ENCODE measurements at places on chromosomes 6 and 20.

DNA sequence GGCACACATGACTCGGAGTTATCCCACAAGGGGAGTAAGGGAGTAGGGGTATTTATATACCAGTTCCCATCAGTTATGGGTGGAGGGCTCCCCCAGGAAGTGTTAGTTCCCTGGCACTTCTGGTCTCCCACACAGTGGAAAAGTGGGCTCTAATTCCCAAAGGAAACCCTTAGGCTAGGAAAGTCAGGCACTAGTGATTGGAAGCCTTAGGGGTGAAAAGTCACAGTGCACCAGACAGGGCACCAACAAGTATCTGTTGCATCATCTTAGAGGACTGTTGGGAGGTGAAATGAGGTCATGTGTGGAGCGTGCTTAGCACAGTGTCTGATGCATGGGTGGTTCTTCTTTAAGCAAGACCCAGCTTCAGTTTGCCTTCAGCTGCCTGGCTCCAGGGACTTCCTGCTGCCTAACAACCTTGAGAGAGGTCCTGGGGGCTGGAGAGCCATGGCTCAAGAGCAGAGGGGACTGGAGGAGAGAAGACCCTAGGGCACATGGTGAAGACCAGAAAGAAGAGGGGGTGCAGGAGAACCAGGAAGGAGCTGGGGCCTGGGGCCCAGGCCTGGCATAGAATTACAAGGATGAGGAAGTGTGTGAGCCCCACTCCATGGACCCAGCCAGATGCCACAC lies 7.5 kb upstream of the FOXP4 start:
- no peak for DNase-seq

DNA sequence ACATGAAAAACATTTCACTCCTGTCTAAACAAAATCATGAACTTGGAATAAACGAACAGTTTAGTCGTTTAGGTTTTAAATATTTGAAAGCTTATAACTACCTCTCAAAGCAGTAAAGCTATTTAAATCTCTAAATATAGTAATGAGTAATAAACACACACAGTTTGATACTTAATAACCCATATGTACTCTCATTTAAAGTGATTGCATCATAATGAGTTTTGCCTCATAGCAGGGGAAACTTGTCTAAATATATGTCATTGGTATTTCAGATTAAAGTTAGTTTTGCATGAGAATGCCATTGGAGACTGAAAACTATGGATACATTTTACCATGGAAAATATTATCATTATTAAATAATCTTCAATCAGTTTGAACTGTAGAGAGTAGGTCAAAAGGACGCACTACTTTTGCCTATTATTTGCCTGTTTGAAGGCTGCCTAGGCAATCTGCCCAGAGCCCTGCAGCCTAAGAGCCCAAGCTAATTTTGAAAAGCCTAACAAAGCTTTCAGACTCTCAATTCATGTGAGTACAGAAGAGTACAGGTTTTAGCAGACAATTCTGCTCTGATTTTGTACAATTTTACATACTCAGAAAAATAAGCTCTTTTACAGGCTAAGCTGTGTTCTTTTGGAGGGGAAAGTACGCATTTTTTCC lies 632.8 kb downstream of the HACE1 start:
- no peak for DNase-seq

- DNase-seq = peak; percentile 42
Measured at GRCh38 chr20:37345339-37346235, at the start of gene SRC. Gene SRC, plus strand, starts transcription at chr20:37346140. Its CDS starts 38,014 bp downstream, at chr20:37384154.

GRCh38 chr6:41439524-41440418 lies 104.4 kb downstream of the NCR2 start:
- DNase-seq = peak; percentile 11

- no peak for DNase-seq
Measured at GRCh38 chr6:75481936-75482593, 11.5 kb downstream of the FILIP1 start.

DNA sequence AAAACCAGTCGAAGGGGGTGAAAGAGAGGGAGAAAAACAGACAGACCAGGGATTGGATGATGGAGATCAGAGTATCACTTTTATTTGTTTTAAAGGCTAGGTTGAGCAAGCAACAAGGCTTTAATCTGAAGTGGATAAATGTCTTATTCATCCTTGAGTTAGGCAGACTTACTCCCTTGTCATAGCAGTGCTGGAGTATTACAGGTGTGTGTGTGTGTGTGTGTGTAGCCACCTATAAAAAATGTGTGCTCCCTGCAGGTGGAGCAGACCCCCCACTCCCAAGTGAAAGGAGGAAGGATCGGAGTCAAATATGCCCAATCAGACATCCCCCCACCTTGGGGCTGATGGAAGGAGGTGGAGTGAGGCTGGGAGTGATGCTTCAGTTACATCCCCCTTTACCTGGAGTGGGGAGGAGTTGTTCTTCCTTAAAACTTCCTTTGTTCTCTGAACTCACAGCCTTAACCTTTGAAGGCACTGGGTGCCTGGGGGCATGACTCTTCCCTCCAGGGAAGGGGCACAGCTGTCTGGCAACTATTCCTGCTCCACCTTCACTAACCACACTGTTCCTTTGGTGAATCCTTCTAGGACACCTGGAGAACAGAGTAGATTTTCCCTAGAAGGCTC lies 27.3 kb downstream of the PTK7 start:
- DNase-seq = no peak

DNA sequence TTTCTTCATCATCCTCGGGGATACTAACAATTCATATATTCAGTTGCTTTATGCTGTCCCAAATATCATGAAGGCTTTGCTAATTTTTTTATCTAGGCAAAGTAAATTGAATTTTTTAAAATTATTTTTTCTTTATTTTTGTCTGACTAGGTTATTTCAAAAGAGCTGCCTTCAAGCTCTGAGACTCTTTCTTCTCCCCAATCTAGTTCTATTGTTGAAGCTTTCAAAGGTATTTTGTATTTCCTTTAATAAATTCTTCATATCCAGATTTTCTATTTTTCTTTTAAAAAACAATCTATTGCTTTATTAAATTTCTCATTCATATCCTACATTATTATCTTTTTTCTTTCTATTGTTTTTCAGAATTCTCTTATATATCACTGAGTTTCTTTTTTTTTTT lies 16.8 kb downstream of the TRIM15 start:
- no peak for DNase-seq

- no peak for DNase-seq
Measured at GRCh38 chr6:75711173-75711572, 37.9 kb upstream of the MYO6 start.

GRCh38 chr6:17741507-17741906 lies 34.8 kb upstream of the NUP153 start:
- DNase-seq = no peak

GRCh38 chr6:84770521-84770920 lies 6.1 kb upstream of the TBX18 start:
- no peak for DNase-seq

- DNase-seq = no peak
Measured at GRCh38 chr6:41002168-41002567, 36.9 kb downstream of the UNC5CL start.

GRCh38 chr20:53568351-53568750 lies 25.3 kb downstream of the ZNF217 start:
- no peak for DNase-seq

- no peak for DNase-seq
Measured at GRCh38 chr6:45631396-45631795, 253.7 kb upstream of the SUPT3H start.

- peak; percentile 82 for DNase-seq
Measured at GRCh38 chr6:159104163-159104925, 59.6 kb upstream of the TAGAP start.

- DNase-seq = no peak
Measured at GRCh38 chr6:159117046-159117445, 52.2 kb upstream of the FNDC1 start.

- DNase-seq = no peak
Measured at GRCh38 chr6:33678233-33678931, 33.1 kb downstream of the UQCC2 start.

DNA sequence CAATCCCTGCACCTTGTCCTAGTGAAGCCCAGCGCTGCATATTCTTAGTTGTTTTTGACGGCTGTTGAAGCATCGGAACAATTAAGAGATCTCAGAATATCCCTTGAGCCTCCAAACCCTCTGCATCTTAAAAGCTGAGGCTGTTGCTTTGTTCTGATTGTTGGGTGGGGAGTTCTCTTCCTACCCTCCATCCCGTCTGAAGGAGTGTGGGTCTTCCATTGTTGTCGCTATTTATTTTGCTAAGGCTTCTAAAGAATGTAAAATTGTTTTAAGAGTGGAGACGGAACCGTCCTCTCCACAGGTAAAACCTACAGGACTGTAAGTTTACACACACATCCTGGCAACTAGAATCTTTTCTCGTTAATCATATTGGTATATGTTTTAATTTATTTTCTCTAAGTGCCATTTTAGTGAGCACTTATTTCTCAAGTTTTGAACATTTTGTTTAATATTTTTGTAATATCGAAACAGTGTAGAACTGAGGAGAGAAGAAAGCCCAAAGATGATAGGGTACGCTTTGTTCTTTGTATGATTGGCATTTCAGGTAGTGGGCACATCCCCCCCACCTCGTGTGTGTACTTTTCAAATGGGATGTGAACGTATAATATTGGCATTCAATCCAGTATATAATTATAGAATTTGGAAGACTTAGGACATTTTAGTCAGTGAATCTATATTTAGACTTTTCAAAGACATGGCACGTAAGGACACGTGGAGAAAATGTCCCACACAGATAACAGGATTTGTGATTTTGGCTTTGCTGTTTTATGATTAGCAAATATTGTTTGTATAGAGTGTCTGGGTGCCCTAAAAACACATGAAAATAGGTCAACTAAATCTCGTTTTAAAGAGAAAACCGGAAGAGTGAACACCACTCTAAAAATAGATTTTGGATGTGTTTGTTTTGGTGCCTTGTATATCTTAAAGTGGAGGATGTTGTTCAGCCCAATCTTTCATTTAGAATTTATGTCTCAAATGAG lies 1.3 kb downstream of the RNF146 start:
- no peak for DNase-seq

DNA sequence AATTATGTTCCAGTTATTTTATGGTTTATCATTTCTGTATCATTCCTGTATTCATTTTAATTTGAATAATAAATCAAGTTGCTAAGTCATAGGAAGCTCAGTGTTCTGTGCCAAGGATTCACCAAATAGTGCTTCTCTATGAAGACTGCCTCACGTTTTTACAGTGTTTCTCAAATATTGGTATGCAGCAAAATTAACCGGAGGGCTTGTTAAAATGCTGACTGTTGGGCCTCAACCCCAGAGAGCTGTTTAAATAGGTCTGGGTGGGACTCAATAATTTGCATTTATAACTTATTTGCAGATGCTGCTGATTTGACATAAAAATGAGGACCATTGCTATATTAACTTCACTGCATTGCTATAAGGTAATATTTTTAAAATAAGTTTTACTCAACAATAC lies 166.7 kb downstream of the TINAG start:
- DNase-seq = no peak

Measured in stimulated activated CD4-positive, alpha-beta T cell treated with anti-CD3 and anti-CD28 coated beads, Interleukin-4, amount 100 ng/mL, for 24 hours (primary cell).